ENCODE measurements at places on chromosomes 7 and 10. TPM values are rescaled to one million over a fixed set of nuclear protein-coding genes. Genes with fewer than 3 reads are reported as not detected.

DNA sequence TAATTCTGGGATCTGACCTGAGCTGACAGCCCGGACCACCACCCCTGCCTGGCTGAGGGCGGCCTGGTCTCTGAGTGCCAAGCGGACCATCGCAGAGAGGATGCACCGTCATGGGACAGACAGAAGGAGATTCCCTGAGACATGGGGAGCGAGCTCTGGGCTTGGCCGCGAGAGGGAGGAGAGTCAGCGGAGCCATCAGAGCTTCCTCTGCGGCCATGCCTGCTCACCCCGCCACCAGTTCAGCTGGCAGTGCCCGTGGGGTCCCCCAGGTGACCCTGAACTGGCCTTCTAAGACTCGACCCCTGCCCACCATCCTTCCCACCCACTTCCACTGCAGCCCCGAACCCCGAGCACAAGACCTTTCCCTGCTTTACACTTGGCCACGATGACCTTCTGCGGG lies 152.8 kb downstream of the TCERG1L start:
- DNase-seq, result no peak
- H3K4me3 ChIP-seq, result no peak overlapping the region
- no peak overlapping the region for H3K27ac ChIP-seq
- no peaks in the 10 kb centered on the region for H3K27me3 ChIP-seq
- H3K36me3 ChIP-seq, result no peaks in the 10 kb centered on the region

GRCh38 chr7:110534241-110534931 lies 556.5 kb upstream of the LRRN3 start:
- no peaks in the 10 kb centered on the region for H3K4me1 ChIP-seq
- no peak for DNase-seq
- no peak overlapping the region for H3K27ac ChIP-seq

DNA sequence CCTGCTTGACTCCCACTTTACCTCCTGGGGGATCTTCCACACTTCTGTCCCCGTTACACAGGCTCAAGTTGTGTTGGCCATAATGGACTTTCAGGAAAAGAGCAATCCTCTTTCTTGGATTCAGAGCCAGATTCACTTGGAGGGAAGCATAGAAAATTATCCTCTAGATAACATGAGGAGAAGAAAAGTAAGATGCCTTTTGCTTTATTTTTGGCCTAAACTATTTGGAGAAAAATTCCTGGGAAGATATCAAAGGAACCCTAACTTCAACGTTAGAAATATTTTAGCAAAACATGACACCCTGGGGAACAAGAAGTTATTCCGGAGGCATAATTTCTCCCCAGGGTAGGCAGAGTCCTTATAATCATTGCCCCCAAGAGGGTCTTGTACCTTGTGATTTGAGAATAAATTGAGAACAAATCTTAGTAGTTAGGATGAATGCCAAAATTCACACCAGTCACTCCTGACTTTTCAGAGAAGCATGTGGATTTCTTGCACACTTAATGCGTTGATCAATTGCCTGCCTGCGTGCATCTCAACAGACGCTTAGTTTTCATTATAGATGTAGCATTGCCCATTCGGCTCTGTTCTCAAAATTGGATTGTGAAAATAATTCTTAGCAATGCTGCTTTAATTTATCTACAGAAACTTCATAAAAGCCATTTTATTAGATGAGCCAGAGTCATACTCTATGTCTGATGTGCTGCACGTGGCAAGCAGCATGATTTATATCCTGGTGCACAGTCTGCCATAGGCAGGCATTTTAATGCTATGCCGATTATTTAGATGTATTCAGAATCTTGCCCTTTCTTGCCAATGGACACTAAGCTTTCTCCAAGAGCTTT lies 224.4 kb downstream of the C7orf25 start:
- no peaks in the 10 kb centered on the region for H3K4me1 ChIP-seq
- no peaks in the 10 kb centered on the region for H3K36me3 ChIP-seq
- no peak overlapping the region for H3K27ac ChIP-seq
- H3K4me3 ChIP-seq, result no peak overlapping the region
- DNase-seq, result no peak

- peaks cover 11% of the 10 kb centered on the region for H3K4me1 ChIP-seq
- no peaks in the 10 kb centered on the region for H3K36me3 ChIP-seq
- H3K27ac ChIP-seq, result peak within 1 kb of the TSS; percentile 87
- H3K4me3 ChIP-seq, result peak within 1 kb of the TSS; percentile 73
- no peak for DNase-seq
Observed at GRCh38 chr10:107163881-107164861, at the start of gene SORCS1. Gene SORCS1 (minus strand): TSS chr10:107164706.

- no peak overlapping the region for H3K27ac ChIP-seq
- no peaks in the 10 kb centered on the region for H3K4me1 ChIP-seq
- DNase-seq, result no peak
- no peak overlapping the region for H3K4me3 ChIP-seq
Observed at GRCh38 chr10:43806831-43807640, 158.4 kb upstream of the ZNF32 start.

The STEAP1B gene
- total RNA-seq, result 9.4 TPM

The ITPRID1 gene
- total RNA-seq, result not detected

The HMX2 gene
- total RNA-seq, result not detected

The AIFM2 gene
- total RNA-seq, result 34.2 TPM

Measured in tibial nerve (tissue), 4 donors.